DND-41 (cell line): ENCODE measurements at places on chromosomes 2 and 18.

DNA sequence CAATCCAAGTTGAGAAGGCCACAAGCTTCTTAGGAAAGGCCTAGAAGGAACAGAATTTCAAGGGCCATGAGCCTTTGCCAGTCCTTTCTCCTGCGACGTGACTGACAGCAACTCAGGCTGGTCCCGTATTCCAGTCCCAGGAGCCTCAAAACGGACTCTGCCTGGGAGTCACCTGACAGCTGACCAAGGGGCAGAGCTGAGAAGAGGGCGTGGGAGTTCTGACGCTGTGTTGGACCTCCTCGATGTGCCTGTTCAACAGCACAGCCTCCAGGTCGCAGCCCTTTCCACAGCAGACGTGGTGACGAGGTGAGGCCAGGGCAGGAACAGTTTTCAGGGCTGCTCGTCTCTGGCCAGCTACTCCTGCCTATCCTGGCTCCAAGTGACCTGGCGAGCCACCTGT is 37.6 kb downstream of the CENPO start:
- no peak overlapping the region for H3K27ac ChIP-seq
- H3K36me3 ChIP-seq = peaks cover 71% of the 10 kb centered on the region
- H3K27me3 ChIP-seq = no peaks in the 10 kb centered on the region
- no peak overlapping the region for H3K4me3 ChIP-seq

DNA sequence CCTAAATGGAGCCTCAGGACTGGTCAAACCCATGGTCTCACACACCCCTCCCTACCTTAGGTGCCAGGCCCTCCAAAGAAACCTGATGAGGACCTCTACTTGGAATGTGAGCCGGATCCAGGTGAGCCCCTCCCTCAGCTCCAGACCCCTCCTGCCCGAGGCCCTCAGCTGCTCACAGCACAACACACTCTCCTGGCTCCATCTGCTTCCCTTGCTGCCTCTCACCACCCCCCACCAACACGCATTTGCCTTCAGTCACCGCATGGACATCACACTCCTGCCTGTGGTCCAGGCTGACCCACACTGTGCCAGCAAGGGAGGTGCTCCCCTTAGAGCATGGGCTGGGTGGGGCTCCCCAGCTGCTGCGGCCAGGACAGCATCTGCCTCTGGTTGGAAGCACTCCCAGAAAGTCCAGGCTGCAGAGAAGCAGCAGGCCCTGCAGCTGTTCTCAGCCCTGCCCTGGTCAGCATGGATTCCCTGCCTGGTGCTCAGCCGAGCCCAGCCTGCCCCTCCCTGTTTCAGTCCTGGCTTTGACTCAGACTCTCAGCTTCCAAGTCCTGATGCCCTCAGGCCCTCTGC is 15.1 kb downstream of the SH2D6 start:
- H3K27me3 ChIP-seq = no peaks in the 10 kb centered on the region
- H3K36me3 ChIP-seq = no peaks in the 10 kb centered on the region
- no peak for DNase-seq

- H3K27ac ChIP-seq = no peak overlapping the region
- H3K27me3 ChIP-seq = no peaks in the 10 kb centered on the region
- no peak for DNase-seq
- H3K36me3 ChIP-seq = no peaks in the 10 kb centered on the region
Measured at GRCh38 chr18:76260941-76261472, 234.0 kb downstream of the ZNF516 start.

GRCh38 chr2:234490271-234491091 is 6.4 kb downstream of the ARL4C start:
- DNase-seq = no peak
- peak overlapping the region; percentile 98 for H3K27ac ChIP-seq
- peaks cover 82% of the 10 kb centered on the region for H3K4me1 ChIP-seq
- H3K4me3 ChIP-seq = no peak overlapping the region
- H3K36me3 ChIP-seq = peaks cover 96% of the 10 kb centered on the region
- no peaks in the 10 kb centered on the region for H3K27me3 ChIP-seq

- no peak overlapping the region for H3K4me3 ChIP-seq
- DNase-seq = no peak
- no peak overlapping the region for H3K27ac ChIP-seq
- no peaks in the 10 kb centered on the region for H3K4me1 ChIP-seq
- no peaks in the 10 kb centered on the region for H3K27me3 ChIP-seq
Measured at GRCh38 chr2:107376909-107377308, 449.8 kb upstream of the RGPD4 start.

DNA sequence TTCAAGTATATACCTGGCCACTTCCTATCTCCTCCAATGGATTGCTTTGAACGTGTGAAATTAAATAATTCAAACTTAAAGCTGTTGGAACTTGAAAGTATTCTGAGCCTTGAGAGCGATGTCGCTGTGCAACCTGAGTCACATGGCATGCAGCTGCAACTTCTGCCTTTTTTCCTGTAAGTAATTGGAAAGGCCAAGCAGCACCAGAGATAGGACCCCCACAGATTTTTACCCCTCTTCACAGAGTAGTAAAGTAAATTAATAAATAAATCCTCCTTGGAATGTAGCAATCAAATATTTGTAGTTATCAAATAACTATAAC is 3.2 kb upstream of the RNF149 start:
- H3K36me3 ChIP-seq = peaks cover 5% of the 10 kb centered on the region; the same call in 1 of the 2 replicates
- no peaks in the 10 kb centered on the region for H3K27me3 ChIP-seq
- H3K27ac ChIP-seq = peak overlapping the region; percentile 57

DNA sequence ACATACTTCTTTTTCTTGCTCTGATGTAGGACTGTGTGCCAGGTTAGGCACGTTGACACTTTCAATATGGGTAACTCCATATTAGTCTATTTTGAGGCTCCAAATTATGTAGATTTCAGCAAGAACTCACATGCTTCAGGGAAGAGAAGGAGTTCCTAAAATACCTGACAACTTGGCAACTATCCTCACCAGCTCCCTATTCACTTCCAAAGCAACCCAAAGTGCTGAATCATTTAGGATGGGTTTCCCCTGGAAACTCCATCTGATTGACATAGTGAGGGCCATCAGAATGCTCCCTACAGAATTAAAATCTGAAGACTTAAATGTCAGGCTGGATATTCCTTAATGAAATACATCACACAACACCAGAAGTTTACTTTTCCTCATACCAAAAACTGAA is 32.5 kb upstream of the NFU1 start:
- no peak overlapping the region for H3K4me3 ChIP-seq
- DNase-seq = no peak
- peaks cover 64% of the 10 kb centered on the region for H3K36me3 ChIP-seq
- no peak overlapping the region for H3K27ac ChIP-seq
- H3K27me3 ChIP-seq = no peaks in the 10 kb centered on the region

GRCh38 chr2:217530392-217531090 is 472.3 kb downstream of the TNS1 start:
- DNase-seq = no peak
- no peak overlapping the region for H3K27ac ChIP-seq
- H3K27me3 ChIP-seq = peaks cover 3% of the 10 kb centered on the region
- H3K36me3 ChIP-seq = no peaks in the 10 kb centered on the region
- no peaks in the 10 kb centered on the region for H3K4me1 ChIP-seq

DNA sequence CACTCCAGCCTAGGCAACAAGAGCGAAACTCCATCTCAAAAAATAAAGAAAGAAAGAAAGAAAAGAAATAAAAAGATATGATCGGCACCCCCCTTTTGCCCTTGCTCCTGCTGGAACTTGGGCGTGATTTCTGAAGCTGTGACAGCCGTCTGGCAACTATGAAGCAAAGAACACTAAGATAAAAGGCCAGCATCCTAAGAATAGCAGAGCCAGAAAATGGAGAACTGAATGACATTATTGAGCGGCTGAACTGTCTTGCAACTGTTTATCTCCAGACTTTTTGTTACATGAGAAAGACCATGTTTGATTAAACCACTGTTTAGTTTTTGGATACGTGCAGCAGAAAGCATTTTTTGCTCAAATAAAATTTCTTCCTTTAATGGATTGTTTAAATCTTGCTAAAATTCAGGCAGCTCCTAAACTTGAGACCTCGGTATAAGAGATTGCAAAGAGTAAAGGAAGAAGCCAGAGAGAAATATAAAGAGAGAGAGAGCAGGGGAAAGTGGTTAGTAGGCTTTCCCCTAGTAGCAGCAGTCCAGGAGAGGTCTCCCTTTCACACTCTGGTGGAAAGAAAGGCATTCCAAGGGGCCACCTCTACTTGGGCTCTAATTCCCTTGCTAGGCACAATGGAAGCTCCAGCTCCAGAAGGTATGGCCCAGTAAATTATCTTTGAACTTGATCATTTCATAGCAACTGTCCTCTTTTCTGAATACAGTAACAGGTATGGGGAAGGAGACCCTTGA is 8.2 kb upstream of the MBD2 start:
- no peak for DNase-seq
- no peaks in the 10 kb centered on the region for H3K4me1 ChIP-seq
- no peaks in the 10 kb centered on the region for H3K36me3 ChIP-seq
- no peak overlapping the region for H3K27ac ChIP-seq
- H3K4me3 ChIP-seq = no peak overlapping the region

DNA sequence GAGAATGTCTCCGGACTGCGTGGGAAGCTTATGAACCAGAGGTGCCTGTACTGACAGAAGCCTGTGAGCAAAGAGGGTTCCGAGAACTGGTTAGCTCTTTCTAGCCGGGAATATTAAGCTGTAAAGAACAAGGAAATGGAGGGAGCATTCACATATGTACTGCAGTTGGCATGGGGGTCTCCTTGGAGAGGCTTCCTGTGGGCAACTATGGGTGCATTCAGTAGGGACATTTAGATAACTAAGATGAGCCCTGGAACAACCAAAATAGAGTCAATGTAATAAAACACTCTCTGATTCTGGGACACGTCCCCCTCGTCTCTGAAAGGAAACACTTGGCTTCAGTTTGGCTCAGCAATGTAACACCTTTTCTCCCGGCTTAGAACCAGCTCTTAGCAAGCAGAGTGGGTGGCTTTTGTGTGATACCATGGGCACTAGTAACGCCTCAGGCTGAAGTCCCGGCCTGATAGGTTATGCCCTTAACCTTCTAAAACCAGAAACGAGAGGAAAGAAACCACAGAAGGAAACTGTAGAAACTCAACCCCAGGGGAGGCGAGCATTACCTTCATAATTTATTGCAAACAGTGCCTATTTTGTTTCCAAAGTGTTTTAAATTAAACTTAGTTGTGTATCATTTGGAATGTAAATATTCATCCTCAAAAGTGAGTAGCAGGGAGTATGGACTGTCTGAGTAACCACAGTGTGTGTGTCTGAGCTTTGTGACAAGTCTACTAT is 48.8 kb upstream of the LPIN2 start:
- H3K4me3 ChIP-seq = no peak overlapping the region
- H3K27ac ChIP-seq = peak overlapping the region; percentile 42; the same call in 1 of the 2 replicates
- H3K4me1 ChIP-seq = peaks cover 39% of the 10 kb centered on the region
- H3K27me3 ChIP-seq = no peaks in the 10 kb centered on the region
- no peaks in the 10 kb centered on the region for H3K36me3 ChIP-seq

GRCh38 chr2:111711270-111711669 is 172.7 kb downstream of the ANAPC1 start:
- no peak overlapping the region for H3K4me3 ChIP-seq
- H3K27me3 ChIP-seq = no peaks in the 10 kb centered on the region
- H3K4me1 ChIP-seq = peaks cover 55% of the 10 kb centered on the region
- H3K36me3 ChIP-seq = no peaks in the 10 kb centered on the region
- no peak for DNase-seq
